GM18507 (cell line): ENCODE measurements at places on chromosomes 1 and 21.

- no peak for DNase-seq
These were observed 908.7 kb downstream of the TTLL7 start for GRCh38 chr1:83090195-83090594.

DNA sequence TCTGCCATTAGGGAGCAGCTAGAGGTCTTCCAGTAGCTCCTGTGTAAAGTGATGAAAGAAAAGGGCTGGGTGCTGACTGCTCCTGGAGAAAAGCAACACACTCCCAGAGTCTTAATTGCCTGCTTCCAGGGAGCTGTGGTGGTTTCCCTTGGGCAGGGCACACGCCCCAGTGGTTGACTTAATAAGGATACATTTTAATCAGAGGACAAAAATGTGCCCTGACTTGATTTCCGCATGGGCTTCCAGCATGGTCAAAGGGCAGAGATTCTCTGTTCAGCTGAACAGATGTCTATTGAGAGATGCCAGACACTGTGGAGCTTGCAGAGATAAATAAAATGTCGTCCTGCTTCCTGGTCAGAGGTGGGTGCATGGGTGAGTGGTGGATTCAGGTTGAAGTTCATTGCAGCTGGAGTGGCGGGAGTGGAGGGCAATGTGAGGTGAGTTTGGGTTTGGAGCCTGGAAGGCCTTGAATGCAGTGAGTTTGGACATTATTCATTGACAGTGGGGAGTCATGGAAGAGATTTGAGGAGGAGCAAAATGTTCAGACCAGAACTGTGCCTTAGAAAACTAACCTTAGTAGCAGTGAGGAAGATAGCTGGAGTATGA is 16.0 kb downstream of the QSOX1 start:
- DNase-seq: no peak

- DNase-seq: no peak
These were observed 73.4 kb upstream of the TTC34 start for GRCh38 chr1:2874607-2875480.

DNA sequence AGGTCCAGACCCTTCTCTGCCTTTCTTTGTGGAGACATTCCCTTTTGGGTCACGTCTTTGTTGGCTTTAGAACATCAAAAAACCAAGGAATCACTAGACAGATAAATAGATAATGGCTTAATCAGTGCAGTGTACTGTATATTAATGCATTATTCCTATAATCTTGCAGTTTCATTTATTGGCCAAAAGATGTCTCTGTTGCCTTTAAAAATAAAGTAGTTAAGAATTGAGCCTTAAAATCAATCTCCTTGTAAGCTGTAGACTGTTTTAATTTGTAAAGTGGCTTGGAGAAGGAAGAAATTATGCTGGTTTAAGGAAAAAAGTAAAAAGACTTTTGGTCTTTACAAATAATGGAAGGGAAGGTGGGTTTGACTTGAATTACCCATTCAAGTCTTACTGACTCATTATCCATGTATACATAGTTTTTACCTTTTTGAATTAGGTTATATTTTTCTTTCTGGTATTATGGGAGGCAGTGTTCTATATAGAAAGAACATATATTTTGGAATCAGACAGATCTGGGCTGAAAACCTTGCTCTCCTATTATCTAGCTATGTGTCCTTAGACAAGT is 84.6 kb downstream of the VPS13D start:
- DNase-seq: no peak

- no peak for DNase-seq
These were observed 35.3 kb upstream of the NEK2 start for GRCh38 chr1:211710566-211711314.

GRCh38 chr1:237760951-237761350 is 129.8 kb downstream of the ZP4 start:
- DNase-seq: no peak

- no peak for DNase-seq
These were observed 7.9 kb upstream of the IL23R start for GRCh38 chr1:67158401-67158800.
